ENCODE measurements at places on chromosomes 16 and 17. TPM values are rescaled to one million over a fixed set of nuclear protein-coding genes. Genes with fewer than 3 reads are reported as not detected.

- no peak for DNase-seq
Observed at GRCh38 chr16:66609139-66609510, 4.6 kb downstream of the CMTM3 start.

DNA sequence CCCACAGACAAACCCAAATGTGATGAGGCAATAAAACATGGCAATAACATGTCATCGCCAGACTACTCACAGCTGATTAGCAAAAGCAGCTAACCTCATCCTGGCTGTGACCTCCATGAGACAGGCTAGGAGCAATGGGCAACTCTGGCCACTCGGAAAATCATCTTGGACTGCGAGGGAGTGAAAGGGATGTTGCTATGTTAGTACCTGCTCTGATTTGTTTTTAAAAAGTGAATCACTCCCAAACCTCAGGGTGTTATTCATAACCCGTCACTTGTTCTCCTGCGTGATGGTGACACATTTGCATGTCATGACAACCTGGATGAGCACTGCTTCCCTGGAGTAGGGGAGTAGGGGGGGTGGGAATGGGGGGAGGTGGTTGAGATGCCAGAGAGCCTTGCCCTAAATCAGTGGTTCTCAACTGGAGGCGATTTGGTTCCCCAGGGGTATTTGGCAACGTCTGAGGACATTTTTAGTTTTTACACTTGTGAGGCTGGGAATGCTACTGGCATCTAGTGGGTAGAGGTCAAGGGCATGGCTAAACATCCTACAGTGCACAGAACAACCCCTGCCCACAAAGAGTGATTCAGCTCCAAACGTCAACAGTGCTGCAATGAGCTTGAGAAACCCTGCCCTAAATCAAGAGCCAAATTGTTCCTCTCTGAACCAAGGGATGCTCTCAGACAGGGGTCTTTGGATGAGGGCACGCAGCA, 241.7 kb downstream of the SOX9 start:
- DNase-seq, result no peak

- no peak for DNase-seq
Observed at GRCh38 chr17:66273586-66273848, 28.9 kb upstream of the PRKCA start.

DNA sequence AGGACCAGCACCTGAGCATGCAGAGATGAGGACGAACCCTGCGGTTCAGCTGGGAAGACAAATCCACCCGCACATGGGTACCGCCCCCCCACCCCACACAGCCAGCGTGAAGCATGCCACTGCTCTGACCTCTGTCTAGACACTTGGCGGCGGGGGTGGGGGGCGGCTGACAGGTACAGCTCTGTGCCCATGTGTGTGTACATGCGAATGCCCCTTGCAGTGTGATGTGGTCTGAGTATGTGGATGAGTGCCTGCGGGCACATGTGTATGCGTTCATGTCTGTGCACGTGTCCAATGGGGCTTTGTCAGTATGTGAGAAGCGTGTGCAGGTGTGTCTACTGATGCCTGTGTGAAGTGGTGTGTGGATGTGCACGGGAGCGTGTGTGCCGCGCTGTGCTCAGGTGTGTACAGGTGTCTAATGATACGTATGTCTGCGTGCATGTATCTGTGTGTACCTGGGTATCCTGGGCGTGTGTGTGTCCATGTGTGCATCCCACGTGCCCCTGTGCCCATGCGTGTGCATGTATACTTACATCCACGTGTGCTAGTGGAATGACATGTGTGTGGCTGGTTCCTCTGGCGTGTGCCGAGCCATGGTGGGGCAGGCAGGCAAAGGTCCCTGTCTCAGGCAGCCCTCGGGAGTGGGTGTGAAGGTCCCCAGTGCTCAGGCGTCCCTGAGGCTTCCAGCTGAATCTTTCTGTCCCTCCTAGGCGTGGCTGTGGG, 636 bp upstream of the RAP1GAP2 start:
- no peak for DNase-seq

DNA sequence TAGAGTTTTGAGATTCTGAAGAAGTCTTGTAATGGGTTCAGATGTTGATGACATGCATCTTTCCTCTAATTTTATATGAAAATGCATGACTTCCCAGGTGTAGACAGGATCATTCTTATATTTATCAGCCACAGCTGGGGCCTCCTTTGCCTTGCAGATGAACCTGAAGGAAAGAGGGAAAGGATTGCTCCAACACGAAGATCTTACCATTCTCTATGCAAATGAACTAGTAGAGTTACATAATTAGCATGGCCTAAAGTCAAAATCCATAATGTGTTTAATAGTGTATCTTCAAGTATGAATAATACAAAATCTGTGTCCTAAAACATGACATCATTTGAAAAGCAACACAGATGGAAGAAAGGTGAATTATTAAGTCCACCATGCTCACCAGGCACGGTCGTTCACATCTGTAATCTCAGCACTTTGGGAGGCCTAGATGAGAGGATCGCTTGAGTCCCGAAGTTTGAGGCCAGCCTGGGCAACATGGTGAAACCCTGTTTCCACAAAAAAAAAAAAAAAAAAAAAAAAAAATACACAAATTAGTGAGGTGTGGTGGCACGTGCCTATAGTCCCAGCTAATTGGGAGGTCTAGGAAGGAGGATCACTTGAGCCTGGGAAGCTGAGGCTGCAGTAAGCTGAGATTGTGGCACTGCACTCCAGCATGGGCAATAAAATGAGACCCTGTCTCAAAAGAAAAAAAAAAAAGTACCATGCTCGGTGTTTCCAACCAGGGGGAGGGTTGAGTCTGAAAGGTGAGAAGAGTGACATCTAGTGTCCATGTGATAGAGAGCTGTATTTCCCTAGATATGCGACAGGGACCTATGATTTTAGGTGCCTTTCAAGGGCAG, 6.3 kb downstream of the VWA3A start:
- no peak for DNase-seq

- DNase-seq, result no peak
Observed at GRCh38 chr16:51705142-51705541, 554.1 kb upstream of the SALL1 start.

DNA sequence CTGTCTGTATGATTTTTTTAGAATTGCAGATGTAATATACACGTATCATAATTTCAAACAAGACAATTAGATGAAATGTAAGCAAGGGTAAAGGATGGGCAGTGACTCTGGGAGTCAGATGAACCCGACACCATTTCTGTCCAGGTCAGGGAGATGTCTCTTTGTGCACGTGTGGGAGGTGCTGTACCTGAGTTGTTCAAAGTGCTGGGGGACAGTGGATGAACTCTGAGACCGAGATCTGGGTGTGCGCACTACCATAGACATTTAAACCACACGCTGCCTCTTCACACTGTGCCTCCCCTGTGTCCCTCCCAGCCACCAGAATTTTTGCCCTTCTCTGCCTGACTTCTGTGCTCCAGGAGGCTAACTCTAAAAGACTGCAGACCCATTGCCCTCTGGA, 5.9 kb upstream of the RGS9 start:
- no peak for DNase-seq

- DNase-seq, result no peak
Observed at GRCh38 chr17:57954397-57955182, 622 bp downstream of the CUEDC1 start.

- DNase-seq, result no peak
Observed at GRCh38 chr17:4583206-4583605, 1.1 kb upstream of the SMTNL2 start.

DNA sequence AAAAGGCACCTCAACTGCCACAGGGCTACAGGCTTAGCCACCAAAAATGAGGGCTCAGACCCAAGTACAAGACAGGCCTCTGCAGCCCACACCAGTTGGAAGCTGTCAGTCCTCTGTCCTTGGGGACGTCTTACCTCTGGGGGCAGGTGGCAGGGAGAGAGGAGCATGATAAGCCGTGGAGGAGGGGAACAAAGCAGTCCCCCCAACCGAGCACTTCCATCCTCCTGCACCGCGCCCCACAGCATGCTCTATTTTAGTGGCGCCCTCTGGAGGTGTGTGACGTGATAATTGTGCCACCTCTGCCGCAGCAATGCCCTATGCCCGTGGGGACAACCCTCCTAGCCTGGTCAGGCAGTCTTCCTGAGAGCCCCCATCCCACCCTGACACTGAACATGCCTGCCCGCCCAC, 13.6 kb downstream of the G6PC3 start:
- DNase-seq, result peak; percentile 24

GRCh38 chr17:43769426-43769825, 9.4 kb downstream of the DUSP3 start:
- DNase-seq, result no peak

- no peak for DNase-seq
Observed at GRCh38 chr17:78925662-78926555, 722 bp upstream of the TIMP2 start.

- DNase-seq, result no peak
Observed at GRCh38 chr16:59259950-59260319, 525.8 kb upstream of the GOT2 start.

DNA sequence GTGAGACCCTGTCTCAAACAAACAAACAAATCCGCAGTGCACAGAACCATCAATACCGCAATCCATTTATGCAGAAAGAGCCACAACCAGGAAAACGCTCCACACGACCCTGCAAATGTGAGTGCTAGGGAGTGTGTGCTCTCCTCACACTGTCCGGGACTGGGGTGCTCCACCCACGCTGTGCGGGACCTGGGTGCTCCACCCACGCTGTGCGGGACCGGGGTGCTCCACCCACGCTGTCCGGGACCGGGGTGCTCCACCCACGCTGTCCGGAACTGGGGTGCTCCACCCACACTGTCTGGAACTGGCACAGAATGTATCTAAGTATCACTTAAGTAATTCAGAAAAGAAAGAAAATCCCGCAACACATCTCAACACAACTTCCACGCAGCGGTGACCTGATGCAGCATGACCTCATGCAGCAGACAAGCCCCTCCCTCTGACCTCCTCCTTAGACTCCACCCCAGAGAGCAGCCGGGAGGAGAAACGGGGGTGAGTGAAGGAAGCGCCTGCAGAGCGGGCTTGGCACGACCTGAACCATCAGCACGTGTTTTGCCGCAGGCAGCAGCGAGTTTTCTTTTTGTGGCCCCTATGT, 38.5 kb downstream of the ZNF276 start:
- DNase-seq, result no peak

- no peak for DNase-seq
Observed at GRCh38 chr16:19883296-19883965, 1.2 kb downstream of the GPRC5B start.

GRCh38 chr17:82096709-82097183, 1.3 kb downstream of the FASN start:
- no peak for DNase-seq

DNA sequence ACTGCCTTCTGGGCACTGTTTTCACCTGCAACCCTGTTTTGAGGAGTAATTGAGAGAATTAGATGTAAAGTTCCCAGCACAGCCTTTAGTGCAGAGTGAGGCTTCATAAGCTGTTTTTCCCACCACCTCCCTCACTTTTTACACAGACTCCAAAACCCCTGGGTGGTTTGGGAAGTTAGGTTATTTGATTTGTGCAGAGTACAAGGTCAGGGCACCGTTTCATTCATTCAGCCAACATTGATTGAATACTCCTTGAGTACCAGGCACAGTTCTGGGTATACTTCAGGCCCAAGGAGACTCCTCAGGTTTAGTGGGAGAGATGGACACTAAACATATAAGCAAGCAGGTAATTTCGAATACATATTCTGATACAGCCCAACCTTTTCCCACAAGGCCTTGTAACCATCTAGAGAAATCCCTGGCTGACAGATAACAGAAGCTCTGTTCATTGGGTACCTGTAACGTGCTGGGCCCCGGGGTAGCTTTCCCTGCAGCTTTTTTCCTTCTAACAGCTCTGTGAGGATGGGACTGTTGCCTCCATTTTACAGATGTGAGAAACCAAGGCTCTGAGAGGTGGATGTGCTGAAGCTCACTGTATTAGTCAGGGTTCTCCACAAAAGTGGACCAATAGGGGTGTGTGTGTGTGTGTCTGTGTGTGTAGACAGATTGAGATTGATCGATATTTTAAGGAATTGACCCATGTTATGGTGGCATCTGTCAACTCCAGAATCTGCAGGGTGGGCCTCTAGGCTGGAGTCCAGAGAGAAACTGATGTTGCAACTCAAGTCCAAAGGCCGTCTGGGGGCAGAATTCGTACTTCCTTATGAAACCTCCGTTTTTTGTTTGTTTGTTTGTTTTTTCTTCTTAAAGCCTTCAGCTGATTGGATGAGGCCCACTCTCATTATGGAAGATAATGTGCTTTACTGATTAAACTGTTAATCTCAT, 234.7 kb downstream of the SNX29 start:
- DNase-seq, result no peak

DNA sequence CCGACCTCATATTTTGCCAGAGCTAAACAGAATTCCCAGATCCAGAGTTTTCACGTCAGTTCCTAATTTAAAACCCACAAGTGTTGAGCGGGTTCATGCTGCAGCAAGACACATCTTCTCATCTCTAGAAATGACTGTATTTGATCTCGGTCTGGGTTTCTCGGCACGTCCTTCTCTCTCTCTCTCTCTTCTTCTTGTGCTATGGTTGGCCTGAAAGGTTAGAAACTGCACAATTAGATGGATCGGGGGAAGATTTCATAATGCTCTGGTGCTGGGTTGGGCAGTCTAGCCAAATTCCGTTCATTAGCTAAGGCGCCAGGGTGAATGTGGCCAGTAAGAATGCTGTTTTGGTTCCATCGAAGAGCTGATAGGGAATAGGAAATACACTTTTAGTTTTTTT, 158.9 kb upstream of the NOG start:
- DNase-seq, result no peak

GRCh38 chr17:75267411-75268232, 3.4 kb downstream of the MIF4GD start:
- DNase-seq, result no peak

GRCh38 chr16:546909-547770, 13.1 kb upstream of the PRR35 start:
- DNase-seq, result no peak

- DNase-seq, result peak; percentile 26
Observed at GRCh38 chr17:81665205-81666091, 957 bp downstream of the OXLD1 start.

- DNase-seq, result no peak
Observed at GRCh38 chr17:9403257-9403656, 172.4 kb downstream of the STX8 start.

GRCh38 chr16:85695196-85696128, 6.7 kb upstream of the GINS2 start:
- no peak for DNase-seq

DNA sequence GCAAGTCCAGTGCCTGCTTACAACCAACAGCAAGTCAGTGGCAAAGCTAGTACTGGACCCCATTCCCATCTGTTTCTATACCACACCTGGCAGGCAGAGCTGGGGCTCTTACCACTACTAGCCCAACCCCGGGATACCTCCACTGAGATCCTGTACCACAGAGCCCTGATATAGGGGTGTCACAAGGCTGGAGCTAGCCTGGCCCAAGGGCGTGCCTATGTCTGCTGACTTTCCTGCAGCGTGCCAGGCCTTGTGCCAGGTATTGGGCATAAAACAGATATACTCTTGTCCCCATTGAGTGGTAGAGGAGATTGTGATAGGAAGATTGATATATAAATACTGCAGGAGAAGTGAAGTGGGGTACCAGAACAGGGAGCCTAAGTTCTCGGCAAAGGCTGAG, 44.4 kb downstream of the PLD6 start:
- no peak for DNase-seq

- no peak for DNase-seq
Observed at GRCh38 chr16:53949715-53950410, 245.9 kb downstream of the FTO start.

The CCL3 gene
- 5.6 TPM for total RNA-seq

The TVP23B gene
- 30.6 TPM for total RNA-seq

The PGAP3 gene
- total RNA-seq, result 34.3 TPM

The PRSS27 gene
- 0.70 TPM for total RNA-seq

The KRTAP4-5 gene
- not detected for total RNA-seq

The GFAP gene
- not detected for total RNA-seq

The TMED6 gene
- 3.0 TPM for total RNA-seq

The ZDHHC1 gene
- not detected for total RNA-seq

The MRPL58 gene
- 30.6 TPM for total RNA-seq

The CCL14 gene
- not detected for total RNA-seq

The KRTAP1-1 gene
- not detected for total RNA-seq

The HOXB8 gene
- total RNA-seq, result not detected

The SDR42E1 gene
- 3.7 TPM for total RNA-seq

The SOST gene
- total RNA-seq, result not detected

Data from T-cell (primary cell).